ENCODE measurements at places on chromosomes 2 and 18.

DNA sequence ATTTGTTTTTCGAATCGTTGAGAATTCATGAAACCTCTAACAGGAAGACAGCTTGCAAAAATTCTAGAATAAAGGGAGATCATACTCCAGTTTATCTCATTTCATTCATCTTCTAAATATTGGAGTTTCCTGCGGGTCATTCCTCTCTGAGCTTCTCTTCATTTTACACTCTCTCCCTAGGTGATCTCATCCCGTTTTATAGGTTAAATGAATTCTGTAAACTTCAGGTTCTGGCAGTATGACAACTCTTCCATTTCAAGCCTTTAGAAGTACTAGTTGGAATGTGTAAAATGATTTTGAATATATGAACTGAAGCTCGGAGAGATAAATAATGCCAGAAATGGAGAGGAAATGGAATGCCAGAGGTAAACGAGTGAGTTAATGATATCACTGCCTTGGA, 312.4 kb downstream of the METTL4 start:
- no peak for DNase-seq

GRCh38 chr18:76494231-76495005, 624 bp downstream of the ZNF516 start:
- DNase-seq = peak; percentile 58

DNA sequence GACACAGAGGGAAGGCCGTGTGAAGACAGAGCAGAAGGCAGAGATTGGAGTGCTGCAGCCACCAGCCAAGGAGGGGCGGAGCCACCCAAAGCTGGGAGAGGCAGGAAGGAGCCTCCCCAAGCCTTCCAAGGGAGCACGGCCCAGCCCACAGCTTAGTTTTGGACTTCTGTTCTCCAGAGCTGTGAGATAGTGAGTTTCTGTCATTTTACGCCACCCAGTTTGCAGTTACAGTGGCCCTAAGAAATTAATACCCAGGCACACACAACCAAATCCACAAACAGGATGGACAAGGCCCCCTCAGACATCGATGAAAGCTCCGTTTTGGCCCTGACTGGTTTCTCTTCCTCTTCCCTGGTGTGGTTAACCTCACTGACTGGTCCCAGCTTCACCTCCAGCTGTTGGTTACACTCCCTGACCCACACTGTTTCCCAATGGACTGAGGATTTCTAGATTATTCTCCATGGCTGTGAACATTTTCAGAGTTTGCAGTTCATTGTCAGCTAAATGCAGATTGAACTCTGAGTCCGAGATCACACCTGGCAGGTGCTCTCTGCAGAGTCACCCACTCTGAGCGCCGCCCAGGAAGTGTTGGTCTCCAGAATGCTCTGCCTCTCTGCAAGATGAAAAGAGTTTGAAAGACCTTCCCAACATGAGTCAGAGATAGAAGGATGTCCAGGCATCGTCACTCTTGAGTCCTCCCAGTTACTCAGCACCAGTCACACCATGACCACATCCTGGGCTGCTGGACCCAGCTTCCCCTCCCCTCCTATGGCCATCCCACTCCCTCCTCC, 100.2 kb downstream of the TWIST2 start:
- DNase-seq = peak; percentile 79

- DNase-seq = peak; percentile 40
These were observed 86.6 kb upstream of the FAM237A start for GRCh38 chr2:206555721-206556120.

- peak; percentile 34 for DNase-seq
These were observed 300.3 kb upstream of the GULP1 start for GRCh38 chr2:187991389-187991788.

GRCh38 chr2:78568782-78569373, 456.6 kb upstream of the REG3G start:
- DNase-seq = no peak

DNA sequence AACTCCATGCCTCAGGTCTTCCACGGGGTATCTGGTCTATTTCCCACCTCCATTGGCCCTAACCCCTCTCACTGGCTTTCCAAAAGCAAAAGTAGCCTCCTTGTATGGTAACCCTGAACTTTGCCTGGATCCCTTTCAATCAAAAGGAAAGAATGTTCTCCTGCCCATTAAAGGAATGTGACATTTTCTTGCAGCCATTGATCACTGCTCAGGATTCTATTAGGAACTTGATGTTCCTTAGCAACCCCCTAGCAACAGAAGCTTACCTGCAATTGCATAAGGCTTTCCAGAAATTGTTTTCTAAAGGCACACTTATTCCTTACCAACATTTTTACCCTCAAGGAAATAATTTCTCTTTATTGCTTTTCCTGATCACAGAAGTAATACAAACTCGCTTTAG, 91.4 kb upstream of the AGAP1 start:
- DNase-seq = no peak

GRCh38 chr2:235149736-235150135, 197.9 kb downstream of the SH3BP4 start:
- no peak for DNase-seq

- no peak for DNase-seq
These were observed 838.3 kb downstream of the SLC4A3 start for GRCh38 chr2:220465700-220466099.

GRCh38 chr2:51995293-51995692, 963.4 kb upstream of the NRXN1 start:
- DNase-seq = peak; percentile 98

DNA sequence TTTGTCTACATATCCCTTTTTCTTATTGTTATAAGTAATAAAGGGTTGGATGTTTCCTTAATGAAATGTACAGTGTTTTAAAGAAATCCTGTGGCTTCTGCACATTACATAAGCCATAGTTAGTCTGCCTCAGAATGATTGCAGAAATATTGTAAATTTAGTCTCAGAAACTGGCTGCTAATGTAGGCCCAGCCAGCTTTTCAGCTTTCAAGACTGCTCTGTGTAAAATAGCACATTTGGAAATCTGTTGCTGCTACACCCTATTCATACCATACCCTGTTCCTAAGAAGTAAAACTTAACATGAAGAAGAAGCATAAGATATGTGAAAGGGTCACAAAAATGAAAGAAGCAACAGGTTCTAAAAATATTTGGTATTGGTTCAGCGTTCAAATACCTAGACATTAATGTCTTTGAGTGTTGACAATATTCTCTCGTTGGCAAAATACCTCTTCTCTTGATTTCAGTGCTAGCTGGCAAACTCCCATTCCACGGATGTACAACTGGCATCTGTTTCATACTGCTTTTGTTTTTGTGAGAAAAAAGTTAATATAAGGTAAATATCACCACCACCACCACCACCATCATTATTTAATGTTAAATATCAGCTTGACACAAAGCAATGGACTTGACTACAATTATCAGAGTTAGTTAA, 19.2 kb upstream of the NCKAP1 start:
- no peak for DNase-seq

DNA sequence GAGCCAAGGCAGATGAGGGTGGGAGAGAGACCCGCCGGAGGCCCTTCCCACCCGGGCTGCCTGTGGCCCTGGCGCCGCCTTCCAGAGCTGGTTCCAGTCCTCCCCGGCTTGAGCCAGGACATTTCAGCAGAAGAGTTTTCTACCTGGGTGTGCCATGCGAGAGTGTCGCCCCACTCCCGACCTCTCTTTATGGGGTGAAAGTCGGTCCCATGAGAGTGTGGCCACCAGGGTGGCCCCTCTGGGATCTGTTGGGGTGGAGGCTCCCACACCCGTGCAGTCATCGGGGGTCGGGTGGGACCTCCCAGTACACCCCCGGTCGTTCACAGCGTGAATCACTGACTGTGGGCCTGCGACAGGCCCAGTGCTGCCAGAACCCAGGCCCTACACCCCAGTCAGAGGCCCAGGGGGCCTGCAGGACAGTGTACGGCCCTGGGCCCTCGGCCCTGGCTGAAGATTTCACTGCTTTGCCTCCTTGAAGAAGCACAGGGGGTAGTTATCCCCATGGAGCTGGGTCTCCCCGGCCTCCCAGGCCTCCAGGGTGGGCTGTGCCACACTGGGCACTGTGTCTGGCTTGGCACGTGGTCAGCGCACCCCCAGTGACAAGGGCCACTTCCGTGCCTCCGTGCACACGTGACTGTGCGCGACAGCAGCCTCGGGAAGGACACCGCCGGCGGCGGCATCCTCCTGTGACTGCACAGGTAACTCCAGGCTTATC, 5.9 kb downstream of the NFATC1 start:
- DNase-seq = no peak

- peak; percentile 44 for DNase-seq
These were observed 326.7 kb downstream of the MTX2 start for GRCh38 chr2:176595986-176596385.

GRCh38 chr2:204207866-204208265, 271.3 kb downstream of the ICOS start:
- no peak for DNase-seq

GRCh38 chr18:70149616-70150301, 55.7 kb downstream of the RTTN start:
- DNase-seq = no peak

- no peak for DNase-seq
These were observed 65.6 kb downstream of the ZFP36L2 start for GRCh38 chr2:43160778-43161177.

- DNase-seq = peak; percentile 72
These were observed 207.4 kb downstream of the TCF4 start for GRCh38 chr18:55380589-55380988.

DNA sequence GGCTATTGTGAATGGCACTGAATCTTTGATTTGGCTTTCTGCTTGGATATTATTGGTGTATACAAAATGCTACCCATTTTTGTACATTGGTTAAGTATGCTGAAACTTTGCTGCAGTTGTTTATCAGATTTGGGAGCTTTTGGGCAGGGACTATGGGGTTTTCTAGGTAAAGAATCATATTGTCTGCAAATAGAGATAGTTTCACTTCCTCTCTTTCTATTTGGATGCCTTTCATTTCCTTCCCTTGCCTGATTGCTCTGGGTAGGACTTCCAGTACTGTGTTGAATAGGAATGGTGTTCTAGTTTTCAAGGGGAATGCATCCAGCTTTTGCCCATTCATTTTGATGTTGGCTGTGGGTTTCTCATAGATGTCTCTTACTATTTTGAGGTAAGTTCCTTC, 489.1 kb upstream of the LRATD1 start:
- DNase-seq = no peak

- DNase-seq = no peak
These were observed 570.8 kb upstream of the CRIM1 start for GRCh38 chr2:35784777-35785176.

DNA sequence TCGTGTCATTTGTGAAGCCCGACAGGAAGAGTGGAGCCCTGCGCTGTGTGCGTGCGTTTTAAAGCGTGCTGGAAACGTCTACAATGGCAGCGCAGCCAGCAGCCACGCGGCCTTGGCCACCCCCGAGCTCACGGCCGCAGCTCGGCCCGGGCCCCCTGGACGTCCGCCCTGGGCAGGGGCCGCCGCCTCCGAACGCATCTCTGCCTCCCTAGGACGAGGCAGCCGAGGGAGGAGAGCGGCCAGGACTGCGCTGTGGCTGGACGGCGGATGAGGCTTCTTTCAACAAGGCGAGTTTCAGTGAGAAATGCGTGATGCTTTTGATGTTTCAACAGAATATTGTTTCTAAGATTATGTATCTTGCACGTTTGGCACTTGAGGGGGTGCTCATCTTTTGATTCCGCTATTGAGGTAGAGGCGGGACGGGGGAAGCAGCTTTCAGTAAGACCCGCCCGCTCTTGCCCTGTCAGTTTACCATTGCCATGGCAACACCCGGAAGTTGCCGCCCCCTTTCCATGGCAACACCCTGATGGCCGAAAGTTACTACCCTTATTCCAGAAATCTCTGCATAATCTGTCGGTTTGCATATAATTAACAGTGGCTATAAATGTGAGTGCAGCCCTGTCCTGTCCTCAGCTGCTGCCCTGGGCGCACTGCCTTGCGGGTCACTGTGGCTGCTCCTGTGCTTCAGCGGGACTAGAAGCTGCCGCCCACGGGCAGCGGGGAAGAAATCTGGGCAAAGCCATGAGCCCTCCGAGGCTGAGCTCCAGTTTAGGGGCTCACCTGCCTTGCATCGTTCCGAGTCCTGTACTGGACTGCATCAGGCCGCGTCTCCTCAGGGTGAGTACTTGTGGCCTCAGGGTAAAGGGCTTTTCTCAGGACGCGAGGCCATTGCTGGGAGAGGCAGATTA, 38.6 kb downstream of the ADNP2 start:
- DNase-seq = peak; percentile 84

- DNase-seq = peak; percentile 0
These were observed 125.8 kb downstream of the NETO1 start for GRCh38 chr18:72742002-72742401.

- DNase-seq = no peak
These were observed 63.4 kb upstream of the SP5 start for GRCh38 chr2:170651624-170652325.

DNA sequence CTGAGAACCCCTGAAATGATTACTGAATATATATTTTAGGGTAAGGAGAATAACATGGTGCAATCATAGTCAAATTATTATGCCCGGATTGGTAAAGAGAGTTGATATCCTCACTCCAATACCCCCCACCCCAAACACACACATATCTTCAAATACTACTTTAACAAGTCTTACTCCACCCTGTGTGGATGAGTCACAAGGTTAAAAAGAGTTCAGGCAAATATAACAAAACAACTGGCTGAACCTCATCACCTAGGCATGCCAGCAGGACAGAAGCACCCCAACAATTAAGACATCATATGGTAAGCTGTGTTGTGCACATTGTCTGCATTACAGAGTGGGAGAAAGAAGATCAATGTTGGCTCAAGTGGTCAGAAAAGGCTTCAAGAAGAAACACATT, 857.4 kb downstream of the TDRD15 start:
- no peak for DNase-seq

DNA sequence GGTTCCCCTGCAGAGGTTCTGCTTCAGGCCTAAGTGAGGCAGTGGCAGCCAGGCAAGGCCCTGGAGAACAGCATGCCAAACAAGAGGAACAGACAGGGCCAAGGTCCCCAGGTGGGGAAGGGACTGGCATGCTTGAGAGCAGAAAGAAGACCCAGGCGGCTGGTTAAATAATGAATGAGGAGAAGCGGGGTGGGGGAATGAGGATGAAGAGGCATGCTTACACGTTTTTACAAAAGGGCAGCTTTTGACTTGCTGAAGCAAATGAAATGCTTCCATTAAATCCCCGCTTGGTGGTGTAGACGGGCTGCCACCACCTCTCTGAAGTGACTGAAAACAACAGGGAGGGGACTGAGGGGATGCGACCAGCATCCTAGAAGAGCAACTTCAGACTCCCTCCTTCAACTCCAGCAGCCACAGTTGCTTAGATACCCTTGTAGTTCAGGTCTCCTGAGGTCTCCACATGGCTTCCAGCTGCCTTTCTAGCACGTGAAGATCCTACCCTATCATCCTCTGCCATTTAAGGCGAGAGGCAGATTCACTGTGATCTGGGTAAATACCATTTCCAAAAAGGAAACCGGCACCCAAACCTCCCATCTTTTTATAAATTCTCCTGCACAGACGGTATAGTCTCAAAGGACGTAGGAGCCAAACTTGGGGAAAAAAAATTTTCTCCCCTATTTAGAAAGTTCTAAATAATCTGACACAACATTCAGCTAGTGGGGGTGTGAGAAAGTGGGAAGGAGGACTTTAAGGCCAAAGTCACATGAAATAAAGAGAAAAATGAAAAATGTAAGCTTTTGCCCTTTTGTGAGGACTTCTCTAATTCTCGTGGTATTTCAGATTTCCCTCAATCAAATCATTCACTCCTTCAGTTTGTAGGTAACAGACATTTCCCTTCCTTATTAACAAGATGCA, 65.6 kb downstream of the CACNB4 start:
- no peak for DNase-seq
